ENCODE measurements at places on chromosomes 4 and X.
A peak's percentile ranks its signal among the peaks of the same experiment; 100 is the strongest.

- no peak for DNase-seq
Observed at GRCh38 chrX:120315776-120316175, 4.5 kb upstream of the TMEM255A start.

DNA sequence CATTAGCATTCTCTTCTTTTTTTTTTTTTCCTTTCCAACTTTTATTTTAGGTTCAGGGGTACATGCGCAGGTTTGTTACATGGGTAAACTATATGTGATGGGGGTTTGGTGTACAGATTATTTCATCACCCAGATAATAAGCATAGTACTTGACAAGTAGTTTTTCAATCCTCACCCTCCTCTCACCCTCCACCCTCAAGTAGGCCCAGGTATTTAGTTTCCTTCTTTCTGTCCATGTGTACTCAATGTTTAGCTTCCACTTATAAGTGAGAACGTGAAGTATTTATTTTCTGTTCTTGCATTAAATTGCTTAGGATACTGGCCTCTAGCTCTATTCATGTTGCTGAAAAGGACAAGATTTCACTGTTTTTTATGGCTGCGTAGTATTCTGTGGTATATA, 140.8 kb upstream of the PGRMC2 start:
- DNase-seq: no peak

- DNase-seq: no peak
Observed at GRCh38 chrX:42127563-42127962, 204.2 kb upstream of the CASK start.

DNA sequence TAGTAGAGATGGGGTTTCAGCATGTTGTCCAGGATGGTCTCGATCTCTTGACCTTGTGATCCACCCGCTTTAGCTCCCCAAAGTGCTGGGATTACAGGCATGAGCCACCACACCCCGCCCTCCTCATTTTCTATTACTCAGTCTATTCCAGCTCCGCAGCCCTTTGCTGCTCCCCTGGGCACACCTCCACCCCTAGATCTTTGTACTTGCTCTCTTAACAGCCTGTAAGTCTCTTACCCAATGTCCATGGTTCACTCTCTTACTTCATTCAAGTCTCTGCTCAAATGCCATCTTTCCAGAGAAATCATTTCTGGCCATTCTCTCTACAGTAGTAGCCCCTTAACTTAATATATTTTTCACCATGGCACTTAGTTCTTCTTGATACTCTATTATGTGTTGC, 64.7 kb downstream of the LDB2 start:
- no peak for DNase-seq

- no peak for DNase-seq
Observed at GRCh38 chr4:149029056-149029651, 586.9 kb upstream of the NR3C2 start.

DNA sequence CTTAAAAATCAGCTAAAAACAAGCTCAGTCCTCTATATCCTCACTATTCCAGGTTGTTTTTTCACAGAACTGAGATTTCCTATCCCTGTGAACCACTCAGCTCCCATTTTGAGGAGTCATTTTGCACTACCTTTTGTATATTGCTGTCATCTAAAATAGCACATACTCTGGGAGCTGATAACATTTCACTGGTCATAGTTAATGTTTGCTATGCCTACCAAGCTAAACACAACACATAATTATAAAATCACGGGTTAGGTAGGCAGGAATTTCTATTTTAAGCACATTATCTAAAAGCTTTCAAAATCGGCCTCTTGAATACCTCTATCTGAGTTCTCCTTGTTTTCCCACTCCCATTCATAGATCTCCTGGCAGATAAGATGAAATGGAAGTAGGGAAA, 882.0 kb upstream of the INTU start:
- DNase-seq: no peak

DNA sequence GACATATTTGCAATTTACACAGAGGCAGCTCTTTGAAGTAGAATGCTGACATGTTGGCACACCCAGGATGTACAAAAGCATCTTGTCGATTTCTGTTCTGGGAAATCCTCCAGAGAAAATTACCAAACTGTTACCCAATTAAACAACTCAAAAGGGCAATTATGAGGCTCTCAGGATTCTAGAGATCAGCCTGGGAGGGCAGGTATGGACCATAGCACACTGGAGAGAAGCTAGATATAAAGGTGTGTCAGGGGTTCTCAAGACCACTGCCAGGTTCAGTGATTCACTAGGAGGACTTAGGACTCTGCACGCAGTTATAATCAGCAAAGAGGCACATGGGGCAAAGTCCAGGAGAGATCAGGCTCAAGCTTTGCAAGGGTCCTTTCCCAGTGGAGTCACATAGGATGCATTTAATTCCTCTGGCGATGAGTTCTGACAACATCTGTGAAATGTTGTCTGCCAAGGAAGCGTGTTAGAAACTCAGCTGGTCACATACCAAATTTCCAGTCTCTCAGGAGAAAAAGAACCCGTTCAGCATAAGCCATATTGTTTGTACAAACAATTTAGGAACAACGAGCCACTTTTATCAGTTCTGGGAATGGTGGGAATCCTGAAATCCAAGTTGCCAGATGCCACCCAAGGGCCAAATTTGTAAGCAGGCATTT, 100.8 kb downstream of the SYTL5 start:
- DNase-seq: no peak

GRCh38 chrX:108468486-108468885, 28.8 kb downstream of the COL4A5 start:
- no peak for DNase-seq

GRCh38 chr4:23369331-23369730, 520.5 kb downstream of the PPARGC1A start:
- DNase-seq: peak; percentile 15

- DNase-seq: no peak
Observed at GRCh38 chr4:138845054-138845453, 170.5 kb upstream of the NOCT start.

- DNase-seq: no peak
Observed at GRCh38 chr4:15417233-15417660, 10.6 kb upstream of the C1QTNF7 start.

DNA sequence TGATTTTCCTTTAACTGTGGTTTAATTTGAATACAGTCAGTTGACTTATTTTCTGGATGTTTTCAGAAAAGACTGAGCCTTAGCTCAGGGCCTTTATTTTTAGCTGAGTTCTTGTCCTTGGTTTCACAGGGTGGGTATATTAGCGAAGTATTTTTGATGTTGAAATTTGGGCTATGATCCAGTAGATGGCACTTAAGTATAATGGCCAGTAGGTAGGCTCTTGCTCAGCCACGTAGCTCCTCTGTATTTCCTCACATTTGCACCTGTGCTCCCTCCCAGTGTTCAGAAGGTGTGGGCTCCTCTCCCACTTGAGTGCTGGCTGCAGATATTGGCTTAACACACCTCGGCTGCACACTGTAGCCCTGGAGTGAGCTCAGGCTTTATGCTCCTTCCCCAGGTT, 549.9 kb upstream of the AMOT start:
- peak; percentile 4 for DNase-seq

- no peak for DNase-seq
Observed at GRCh38 chr4:2274320-2275043, 12.6 kb upstream of the MXD4 start.

- DNase-seq: no peak
Observed at GRCh38 chrX:128078545-128078944, 26.3 kb upstream of the ACTRT1 start.

- DNase-seq: no peak
Observed at GRCh38 chrX:66632981-66633380, 5.9 kb downstream of the EDA2R start.

GRCh38 chr4:8283631-8284121, 14.1 kb downstream of the HTRA3 start:
- DNase-seq: no peak

GRCh38 chr4:15884666-15885065, 53.9 kb downstream of the FGFBP1 start:
- DNase-seq: no peak

GRCh38 chr4:16227462-16227868, 1.2 kb upstream of the TAPT1 start:
- peak; percentile 45 for DNase-seq

GRCh38 chr4:18021470-18021719, 160 bp downstream of the LCORL start:
- no peak for DNase-seq

DNA sequence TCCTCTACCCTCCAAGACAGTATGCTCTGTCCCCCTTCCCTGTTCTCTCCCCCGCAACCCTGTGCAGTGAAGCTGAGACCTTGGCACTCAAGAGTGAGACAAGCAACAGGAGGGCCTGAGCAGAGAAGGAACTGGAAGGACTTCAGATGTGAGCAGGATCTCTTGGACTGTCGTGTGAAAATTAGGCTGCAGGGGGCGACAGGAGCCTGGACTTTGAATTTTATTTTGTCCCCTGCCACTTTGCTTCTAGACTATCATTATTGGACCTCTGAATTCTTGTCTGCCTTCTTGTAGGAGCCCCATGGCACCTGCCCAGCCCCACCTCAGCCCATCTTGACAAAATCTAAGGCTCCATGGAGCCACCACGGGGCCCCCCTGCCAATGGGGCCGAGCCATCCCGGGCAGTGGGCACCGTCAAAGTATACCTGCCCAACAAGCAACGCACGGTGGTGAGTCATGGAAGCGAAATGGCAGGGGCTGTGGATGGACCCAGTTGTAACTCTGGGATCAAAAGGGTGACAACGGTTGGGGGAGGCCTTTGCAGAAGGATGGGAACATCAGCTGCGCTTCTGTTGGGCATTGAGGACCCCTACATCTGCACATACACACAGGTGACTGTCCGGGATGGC, 1.7 kb downstream of the ARAF start:
- DNase-seq: peak; percentile 58

- DNase-seq: no peak
Observed at GRCh38 chr4:1684506-1685234, 557 bp upstream of the FAM53A start.

GRCh38 chr4:69823481-69824186, 36.3 kb downstream of the SULT1E1 start:
- DNase-seq: peak; percentile 43

DNA sequence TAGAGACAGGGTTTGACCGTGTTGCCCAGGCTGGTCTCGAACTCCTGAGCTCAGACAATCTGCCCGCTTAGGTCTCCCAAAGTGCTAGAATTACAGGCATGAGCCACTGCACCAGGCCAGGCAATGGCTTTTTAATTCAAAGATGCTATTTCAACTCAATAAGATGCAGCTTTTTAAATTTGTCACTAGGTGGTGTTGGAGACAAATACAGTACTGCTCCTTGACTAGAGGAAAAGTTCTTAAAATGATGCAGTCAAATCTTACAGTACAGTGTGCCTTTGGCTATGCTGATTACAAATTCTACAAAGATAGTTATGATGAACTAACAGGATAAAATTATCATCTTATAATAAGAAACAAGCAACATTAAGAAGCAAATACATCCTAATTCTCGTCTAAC, 441.1 kb downstream of the KCNIP4 start:
- DNase-seq: peak; percentile 42

- DNase-seq: no peak
Observed at GRCh38 chr4:6506616-6507140, 34.3 kb upstream of the PPP2R2C start.

DNA sequence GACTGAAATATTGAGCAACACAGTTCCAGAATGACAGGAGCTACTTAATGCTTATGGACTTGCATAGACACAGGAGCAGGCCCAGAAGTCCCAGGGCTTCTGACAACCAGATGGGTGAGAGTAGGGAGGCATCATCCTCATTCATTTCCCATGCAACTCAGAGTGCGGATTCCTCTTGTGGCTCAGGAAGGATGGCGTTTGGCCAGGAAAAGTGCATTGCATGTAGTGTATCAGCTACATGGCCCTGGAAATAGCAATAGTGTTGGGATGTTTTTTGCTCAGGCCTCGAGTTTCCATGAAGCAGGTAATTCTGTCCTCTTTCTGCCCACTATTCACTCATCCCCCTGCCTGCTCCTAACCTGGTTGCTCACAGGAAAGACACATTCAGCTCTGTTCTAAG, 136.6 kb downstream of the PDGFRA start:
- DNase-seq: no peak

GRCh38 chr4:11259837-11260236, 168.9 kb downstream of the HS3ST1 start:
- DNase-seq: no peak

GRCh38 chrX:67351411-67351810, 192.4 kb upstream of the AR start:
- no peak for DNase-seq

All from SK-MEL-5 (cell line).